ENCODE measurements at places on chromosomes 7 and 10. TPM values are rescaled to one million over a fixed set of nuclear protein-coding genes. Genes with fewer than 3 reads are reported as not detected.

- DNase-seq = no peak
Observed at GRCh38 chr10:98257198-98257597, 10.8 kb downstream of the LOXL4 start.

DNA sequence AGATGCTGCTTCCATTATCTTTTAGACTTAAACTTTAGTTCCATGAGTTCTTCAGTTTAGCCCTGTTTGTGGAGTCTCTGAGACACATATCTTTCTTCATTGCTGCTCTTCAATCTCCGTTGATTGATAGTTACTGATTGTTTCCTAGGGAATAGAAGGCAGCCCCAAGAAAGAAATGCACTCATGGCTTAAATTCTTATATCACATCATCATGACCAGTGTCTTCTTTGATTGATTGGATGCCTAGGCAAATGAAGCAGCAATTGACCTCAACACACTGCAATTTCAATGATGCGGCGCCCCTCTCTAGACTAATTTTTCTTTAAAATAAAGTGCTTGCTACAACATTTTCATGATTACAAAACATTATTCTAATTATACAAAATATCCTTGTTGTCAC is 576.5 kb upstream of the VSTM2A start:
- no peak for DNase-seq

DNA sequence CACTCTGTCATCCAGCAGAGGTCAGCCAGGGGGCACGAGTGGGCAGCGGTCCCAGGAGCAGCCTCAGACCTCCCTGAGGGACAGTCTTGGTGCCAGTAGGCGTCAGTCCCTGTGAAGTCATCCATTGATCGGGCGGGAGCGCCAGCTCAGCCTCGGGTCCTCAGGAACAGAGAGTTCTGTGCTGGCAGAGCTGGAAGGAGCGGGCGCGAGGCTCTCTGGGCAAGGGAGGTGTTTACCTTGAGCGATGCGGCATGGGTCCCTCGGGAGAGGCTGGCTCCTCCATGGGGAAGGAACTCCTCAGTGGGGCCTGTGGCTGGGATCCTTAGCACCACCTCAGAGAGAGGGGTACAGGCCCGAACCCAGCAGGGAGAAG is 101.1 kb upstream of the PPIF start:
- no peak for DNase-seq

- DNase-seq = no peak
Observed at GRCh38 chr7:26385240-26385639, 93.6 kb downstream of the SNX10 start.

DNA sequence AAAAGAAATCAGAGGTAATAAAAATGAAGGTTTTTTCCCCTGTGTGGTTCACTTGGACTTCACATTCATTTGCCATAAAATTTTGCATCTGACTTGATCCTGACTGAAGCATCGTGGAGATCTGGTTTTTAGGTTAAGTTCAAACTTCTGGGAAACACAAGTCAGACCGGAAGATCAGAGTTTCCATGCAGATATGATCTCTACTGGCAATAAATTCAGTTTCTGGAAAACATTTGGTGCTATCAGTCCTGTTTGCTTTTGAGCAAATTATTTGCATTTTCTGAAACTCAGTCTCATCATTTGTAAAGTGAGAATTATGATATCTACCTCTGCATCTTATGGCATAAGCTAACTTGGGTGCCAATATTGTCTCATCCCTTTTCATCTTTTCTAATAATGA is 81.3 kb upstream of the KCNMA1 start:
- DNase-seq = no peak

DNA sequence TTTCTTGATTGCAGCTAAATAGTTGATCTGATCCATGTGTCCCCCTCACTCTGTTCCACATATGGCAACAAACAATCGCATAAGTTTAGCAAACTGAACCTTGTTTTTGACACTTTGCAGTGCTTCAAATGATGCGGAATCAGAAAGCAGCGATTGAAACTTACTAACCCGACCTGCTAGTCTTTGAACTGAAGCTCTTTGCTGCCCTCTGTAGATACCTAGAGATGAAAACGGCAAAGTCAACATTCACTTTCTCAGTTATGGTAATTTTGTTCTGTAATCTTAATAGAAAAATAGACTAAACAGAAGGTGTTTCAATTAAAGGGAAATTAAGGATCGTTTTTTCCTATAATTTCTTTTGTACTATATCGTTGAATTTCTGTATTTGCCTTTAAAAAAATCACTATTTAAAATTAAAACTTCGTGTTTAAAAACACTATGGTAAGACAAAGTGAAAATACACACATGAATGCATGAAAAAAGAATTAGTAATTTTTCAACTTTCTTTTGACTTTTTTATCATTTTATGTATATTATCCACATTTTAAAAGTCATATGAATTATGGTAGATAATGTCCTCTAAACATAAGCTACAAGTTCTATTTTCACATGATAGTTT is 276.5 kb downstream of the MAGI2 start:
- peak; percentile 40 for DNase-seq

- DNase-seq = no peak
Observed at GRCh38 chr7:12199363-12199762, 11.7 kb upstream of the TMEM106B start.

- DNase-seq = no peak
Observed at GRCh38 chr7:158028971-158029370, 558.7 kb downstream of the PTPRN2 start.

- no peak for DNase-seq
Observed at GRCh38 chr7:18283045-18283444, 212.5 kb upstream of the HDAC9 start.

DNA sequence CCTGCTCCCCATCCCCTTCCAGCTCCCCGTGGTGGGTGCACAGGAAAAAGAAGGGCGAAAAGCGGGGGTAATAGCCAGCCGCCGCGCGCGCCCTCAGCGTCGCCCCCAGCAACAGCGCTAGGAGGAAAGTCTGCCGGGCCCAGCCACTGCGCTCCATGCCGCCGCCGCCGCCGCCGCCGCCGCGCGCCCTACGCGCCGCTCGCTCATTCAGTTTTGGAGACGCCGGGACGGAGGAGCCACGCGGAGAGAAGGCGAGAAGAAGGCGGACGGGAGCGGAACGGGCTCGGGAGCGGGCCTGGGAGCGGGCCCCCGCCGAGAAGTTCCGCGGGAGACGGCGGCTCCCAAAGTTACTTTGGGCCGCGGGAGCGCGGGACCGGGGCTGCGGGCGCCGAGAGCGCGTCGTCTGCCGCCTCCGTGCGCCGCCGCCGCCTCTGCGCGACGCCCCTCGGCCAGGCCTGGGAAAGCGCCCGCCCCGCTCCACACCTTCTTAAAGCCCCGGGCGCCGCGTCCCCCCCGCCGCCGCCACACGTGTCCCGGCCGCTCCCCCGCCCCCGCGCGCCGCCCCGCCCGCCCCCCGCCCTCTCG is at the start of gene RELN:
RELN (minus strand) TSS at position 459 of the 585 bp plus-strand sequence; CDS start at position 157, 302 bp downstream.
- no peak for DNase-seq

GRCh38 chr7:92717993-92718716 is 118.2 kb downstream of the CDK6 start:
- DNase-seq = no peak

- no peak for DNase-seq
Observed at GRCh38 chr7:706721-707120, 19.8 kb upstream of the DNAAF5 start.

- no peak for DNase-seq
Observed at GRCh38 chr7:128112018-128112780, 81.0 kb upstream of the LRRC4 start.

DNA sequence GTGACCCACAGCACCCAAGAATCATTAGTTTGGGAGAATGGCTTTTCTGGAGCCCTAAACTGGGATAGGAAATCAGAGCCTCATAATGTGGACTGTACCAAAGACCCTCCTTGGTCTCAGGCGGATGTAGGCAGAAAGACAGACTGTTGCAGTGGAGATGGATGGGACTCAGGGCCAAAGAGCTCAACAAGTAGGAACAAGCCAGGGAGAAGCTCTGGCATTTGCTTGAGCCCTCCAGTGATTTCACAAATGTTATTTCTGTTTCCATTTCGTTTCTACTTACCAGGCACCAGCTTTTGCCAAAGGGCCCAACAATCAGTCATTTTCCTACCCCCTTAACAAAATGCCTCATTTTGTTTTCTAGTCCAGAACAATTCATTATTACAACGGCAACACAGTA is 762.7 kb downstream of the KCNMA1 start:
- DNase-seq = no peak

- DNase-seq = no peak
Observed at GRCh38 chr10:73812657-73813056, 1.3 kb upstream of the NDST2 start.

- DNase-seq = no peak
Observed at GRCh38 chr7:83339907-83340306, 177.2 kb upstream of the PCLO start.

DNA sequence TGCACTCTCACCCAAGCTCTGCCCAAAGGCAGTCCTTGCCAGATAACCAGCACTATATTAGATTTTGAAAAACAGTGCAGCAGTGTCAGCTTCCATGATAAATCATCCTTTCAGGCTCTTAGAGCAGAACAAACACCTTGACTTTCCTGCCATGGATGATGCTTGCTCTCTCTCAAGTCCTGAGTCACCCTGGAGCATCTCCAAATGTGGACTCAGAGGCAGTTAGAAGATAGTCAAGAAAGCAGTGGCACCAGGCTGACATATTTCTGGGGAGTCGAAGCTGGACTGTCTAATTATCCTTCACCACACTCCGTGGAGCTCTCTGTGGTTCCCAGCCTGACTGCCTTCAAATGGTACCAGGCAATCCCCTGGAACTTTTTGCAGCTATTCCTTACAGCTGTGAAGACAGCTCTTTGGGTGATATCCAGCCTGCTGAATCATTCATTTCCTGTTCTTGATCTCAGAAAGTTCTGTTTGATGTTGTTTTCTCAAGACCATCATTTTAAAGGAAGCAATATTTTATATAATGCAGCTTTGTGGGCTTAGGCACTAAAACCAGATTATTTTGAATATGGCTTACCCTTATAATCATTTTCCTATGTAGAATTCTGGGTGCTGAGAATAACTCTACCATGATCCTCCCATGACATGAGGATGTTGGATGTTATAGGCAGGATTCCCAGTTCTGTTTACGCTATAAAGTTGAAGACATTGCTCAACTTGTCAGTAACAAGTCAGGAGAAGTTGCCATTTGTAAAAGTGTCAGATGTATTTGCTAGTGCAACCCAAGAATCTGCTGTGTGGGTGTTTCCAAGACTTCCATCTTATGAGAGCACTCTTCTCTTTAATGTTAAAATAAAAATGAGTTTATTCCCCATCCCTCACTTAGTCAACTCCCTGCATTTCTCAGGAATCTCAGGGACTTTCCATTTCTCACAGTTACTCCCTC is 233.8 kb downstream of the C7orf25 start:
- DNase-seq = no peak

DNA sequence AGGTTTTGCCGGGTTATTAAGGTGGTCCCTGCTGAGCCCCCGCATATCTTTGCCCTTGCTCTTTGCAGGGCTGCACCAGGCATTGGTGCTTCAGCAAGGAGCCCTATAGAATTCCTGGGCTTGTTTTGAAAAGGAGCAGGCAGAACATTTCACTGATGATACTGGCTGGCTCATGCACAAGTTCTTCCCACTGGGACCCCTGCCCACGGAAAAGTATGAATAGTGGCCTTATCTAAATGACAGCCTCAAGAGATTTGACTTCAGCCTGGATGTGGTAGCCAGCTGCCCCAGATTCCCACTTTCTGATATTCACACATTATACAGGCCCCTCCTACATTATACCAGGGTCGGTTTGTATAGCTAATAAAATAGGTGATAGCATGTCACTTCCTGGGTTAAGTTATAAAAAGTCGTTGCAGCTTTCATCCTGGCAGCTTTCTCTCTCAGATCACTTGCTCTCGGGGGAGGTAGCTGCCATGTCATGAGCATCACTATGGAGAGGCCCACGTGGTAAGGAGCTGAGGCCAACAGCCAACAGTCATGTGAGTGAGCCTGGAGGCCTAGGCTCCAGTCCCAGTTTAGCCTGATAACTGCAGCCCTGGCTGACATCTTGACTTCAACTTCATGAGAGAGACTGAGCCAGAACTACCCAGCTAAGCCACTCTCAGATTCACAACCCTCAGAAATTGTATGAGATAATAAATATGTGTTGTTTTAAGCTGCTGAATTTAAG is 16.8 kb upstream of the CRTAC1 start:
- no peak for DNase-seq

DNA sequence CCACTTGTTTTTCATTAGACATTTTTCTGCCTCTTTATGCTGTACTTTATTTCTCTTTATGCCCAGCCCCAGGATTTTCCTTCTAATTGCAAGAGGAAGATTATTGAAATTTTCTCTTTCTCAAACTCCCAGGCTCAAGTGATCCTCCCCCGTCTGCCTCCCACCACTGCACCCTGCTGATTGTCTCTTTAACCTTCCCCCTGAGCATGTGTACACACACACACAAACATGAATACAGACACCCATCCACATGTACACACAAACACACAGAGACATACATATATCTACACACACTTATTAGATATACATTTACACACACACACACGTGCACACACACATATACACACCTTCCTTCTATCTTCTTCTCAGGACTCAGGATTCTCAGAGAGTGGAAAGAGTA is 37.3 kb upstream of the MAP3K8 start:
- DNase-seq = no peak

GRCh38 chr10:84478151-84478550 is 149.8 kb downstream of the CCSER2 start:
- DNase-seq = no peak

- DNase-seq = peak; percentile 43
Observed at GRCh38 chr7:33243319-33243881, 114.0 kb downstream of the BBS9 start.

GRCh38 chr10:61754587-61755550 is 92.1 kb downstream of the CABCOCO1 start:
- no peak for DNase-seq

Gene HSPA12A
- polyA plus RNA-seq = 29.9 TPM

Gene SLC25A40
- 32.2 TPM for polyA plus RNA-seq

Gene CDC14C
- not detected for polyA plus RNA-seq

Gene CFAP70
- 10.0 TPM for polyA plus RNA-seq

Gene AKR1C2
- 15.0 TPM for polyA plus RNA-seq

Gene AGAP6
- 31.0 TPM for polyA plus RNA-seq

Gene MACC1
- polyA plus RNA-seq = 10.9 TPM

Gene PTPRZ1
- 3.3 TPM for polyA plus RNA-seq

Gene NOLC1
- polyA plus RNA-seq = 94.1 TPM

Gene CCDC172
- polyA plus RNA-seq = not detected

Gene TWNK
- polyA plus RNA-seq = 15.6 TPM

Gene OR2A5
- not detected for polyA plus RNA-seq

Gene PNLIPRP2
- not detected for polyA plus RNA-seq

All from left renal cortex interstitium (tissue), 4 donors.